Stimulated activated CD8-positive, alpha-beta memory T cell treated with anti-CD3 and anti-CD28 coated beads, Interleukin-4, amount 100 ng/mL, for 1 hour (primary cell): ENCODE measurements at places on chromosomes 6 and 20.

DNA sequence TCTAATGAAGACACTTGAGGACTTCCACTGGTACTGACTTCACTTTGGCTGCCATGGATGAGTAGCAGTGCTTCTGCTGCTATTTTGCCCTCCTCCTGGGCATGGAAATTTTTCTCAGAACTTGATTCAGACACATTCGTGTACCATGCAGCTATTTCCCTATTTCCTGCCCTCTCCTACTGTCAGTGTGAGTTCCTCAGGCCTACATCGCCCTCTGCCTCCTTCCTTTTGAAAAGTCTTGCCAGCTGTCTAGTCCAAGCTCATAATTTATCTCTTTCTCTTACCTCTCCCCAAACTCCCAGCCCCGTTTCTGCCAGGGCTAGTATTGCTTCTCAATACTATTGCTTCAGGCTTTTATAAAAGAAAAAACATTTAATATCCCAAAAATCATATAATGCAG is 470.2 kb downstream of the ADGRB3 start:
- no peak for DNase-seq

DNA sequence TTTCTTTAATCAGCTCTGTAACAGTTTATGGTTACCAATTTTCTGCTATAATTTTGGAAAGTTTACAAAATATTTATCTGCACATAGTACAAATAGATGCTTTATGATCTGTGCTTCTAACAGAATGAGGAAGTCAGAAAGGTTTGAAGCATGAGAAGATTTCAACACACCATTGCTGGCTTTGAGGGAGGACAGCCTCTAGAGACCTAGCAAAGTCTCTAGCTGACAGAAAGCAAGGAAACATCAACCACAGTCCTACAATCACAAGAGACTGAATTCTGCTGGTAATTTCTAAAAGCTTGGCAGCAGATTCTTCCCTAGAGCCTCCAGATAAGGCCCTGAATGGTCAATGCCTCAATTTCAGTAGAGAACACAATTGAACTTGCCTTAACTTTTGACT is 750.8 kb upstream of the SLC35B3 start:
- no peak for DNase-seq

- DNase-seq = no peak
Measured at GRCh38 chr6:4302524-4302923, 167.1 kb upstream of the ECI2 start.

GRCh38 chr6:45591306-45591705 is 213.6 kb upstream of the SUPT3H start:
- no peak for DNase-seq

- DNase-seq = no peak
Measured at GRCh38 chr6:163383912-163384311, 30.6 kb upstream of the QKI start.

DNA sequence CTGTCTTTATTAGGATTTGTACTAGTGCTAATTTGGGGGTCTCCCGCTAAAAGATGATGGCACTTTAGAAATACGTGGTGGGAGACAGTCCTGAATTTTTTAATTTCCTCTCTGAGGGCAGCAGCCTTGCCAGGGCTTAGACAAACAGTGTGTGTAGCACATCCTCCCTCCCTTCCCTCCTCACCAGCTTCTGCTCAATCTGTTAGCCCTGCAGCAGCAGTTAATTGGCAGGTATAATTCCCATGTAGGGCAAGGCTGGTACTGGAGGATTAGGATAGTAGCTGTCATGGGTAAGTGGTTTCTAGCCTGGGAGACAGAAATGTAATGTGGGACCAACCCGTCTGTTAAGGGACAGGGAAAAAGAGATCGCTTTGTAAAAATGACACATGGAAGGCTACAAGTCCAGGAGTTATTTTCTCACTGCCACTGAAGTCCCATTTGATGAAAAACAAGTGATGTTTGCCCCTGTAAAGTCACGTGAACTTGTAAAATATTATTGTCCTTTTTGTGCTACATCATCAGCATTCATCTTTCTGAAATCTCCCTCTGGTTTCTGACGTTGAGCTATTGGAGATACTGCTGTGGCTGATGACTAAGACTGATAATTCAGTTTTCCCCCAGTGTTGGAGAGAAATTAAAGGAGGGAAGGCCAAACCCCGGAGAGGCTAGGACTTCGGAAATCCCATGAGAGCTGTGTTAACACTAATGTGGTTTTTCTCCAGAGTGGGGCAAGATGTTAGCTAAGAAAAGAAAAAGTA is 40.6 kb downstream of the CTNNBL1 start:
- DNase-seq = no peak

- DNase-seq = no peak
Measured at GRCh38 chr6:130381012-130381411, 15.2 kb downstream of the TMEM200A start.

DNA sequence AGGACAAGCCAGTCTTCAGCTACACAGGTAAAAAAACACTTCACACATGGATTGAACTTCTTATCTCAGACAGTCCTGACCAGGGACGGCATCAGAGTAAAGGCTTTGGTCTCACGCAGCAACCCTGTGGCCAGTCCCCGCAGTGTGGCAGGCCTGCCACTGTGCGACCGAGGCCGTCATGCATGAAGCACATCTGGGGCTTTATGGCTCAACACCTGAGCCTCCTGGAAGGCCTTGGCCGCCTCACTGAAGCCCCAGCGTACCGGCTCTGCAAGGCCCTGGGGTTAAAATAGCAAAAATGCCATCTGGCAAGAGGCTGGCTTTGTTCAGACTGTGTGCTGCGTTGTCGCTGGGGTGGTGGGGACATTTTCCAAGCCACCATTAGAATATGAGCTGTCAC is 32.8 kb downstream of the TBC1D7 start:
- DNase-seq = no peak

DNA sequence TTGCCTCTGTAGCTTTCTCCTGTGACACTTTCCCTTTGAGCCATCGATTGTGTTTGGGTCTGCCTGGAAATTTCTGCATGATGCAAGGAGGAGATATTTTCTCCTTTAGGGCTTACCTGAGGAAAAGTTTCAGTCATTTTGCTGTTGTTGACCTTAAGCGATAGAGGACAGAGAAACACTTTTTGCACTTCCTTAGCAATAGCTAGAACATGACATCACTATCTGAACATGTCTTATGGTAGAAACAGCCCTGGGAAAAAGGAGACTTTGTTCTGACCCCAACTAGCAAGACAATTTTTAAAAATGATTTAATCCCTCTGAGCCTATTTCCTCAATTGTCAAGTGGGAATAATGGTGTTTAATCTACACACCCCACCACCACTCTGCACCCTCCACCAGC is 9.7 kb upstream of the FILIP1 start:
- DNase-seq = no peak

- no peak for DNase-seq
Measured at GRCh38 chr6:34575326-34575725, 19.2 kb upstream of the SPDEF start.

DNA sequence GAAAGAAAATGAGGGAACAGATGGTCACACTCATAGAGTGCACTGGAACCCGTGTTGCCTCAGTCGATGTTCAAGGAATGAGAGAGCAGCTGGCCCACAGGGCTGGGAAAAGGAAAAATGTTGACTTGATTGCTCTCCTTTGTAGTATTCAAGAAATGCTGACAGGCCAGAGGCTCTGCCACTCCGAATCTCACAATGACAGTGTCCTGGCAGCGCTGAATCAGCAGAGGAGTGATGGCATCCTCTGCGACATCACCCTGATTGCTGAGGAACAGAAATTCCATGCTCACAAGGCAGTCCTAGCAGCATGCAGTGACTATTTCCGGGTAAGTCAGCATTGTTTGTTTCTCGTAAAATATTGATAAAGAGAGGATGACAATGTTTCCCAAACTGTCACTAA is 51.3 kb downstream of the KLHL32 start:
- no peak for DNase-seq

- no peak for DNase-seq
Measured at GRCh38 chr6:120924214-120924613, 410.1 kb downstream of the TBC1D32 start.

GRCh38 chr20:10637563-10637962 is 36.2 kb downstream of the JAG1 start:
- no peak for DNase-seq

DNA sequence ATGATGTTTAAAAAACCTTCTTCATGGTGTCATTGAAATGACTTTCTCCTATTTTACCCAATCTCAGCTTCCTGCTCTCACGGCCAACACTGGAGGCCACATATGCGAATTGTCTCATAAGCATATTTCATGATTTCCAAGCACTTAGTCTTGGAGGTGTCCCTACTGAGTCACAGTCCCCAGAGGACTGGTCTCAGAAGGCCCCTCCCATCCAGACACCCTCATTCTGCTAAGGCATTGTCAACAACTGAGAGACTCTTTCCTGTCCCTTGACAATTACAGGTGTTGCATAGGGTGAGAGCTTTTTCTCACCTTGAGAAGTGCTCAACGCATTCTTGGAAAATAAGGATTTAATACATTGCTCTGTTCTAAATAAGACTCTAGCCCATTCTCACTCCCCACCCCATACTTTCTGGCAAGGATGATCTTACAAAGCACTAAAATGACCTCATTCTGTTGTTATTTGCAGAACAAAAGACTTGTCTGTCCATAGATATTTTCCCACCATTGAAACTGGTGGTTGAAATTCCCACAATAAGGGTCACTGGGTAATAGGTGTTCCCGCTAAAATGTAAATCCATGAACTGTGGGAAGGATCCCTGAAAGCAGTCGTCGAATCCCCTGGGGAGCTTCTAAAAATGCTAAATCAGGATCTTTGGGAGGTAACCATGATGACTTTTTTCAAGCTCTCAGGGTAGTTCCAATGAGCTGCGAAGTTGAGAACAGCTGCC is 32.3 kb upstream of the SLC22A23 start:
- DNase-seq = no peak

DNA sequence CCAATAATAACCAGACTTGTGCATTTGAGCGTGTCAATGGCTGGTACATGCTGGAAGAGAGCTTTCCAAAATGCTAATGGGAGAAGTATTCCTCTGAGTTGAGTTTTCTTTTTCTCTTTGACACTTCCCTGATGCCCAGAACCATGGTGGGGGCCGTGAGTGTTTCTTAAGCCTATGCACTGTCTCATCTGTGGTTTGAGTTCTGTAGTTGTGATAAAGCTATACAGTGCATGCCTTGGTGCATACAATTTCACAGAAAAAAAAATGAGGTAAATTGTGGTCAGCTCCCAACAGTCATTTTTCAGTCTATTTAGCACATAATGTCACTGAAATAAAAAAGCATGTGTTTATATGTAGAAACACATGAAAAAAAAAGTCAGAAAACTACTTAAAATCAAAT is 204.8 kb downstream of the HDGFL1 start:
- no peak for DNase-seq

GRCh38 chr6:130598021-130598989 is 228.9 kb upstream of the SMLR1 start:
- DNase-seq = no peak

- DNase-seq = no peak
Measured at GRCh38 chr6:85449388-85449817, 480 bp upstream of the NT5E start.

DNA sequence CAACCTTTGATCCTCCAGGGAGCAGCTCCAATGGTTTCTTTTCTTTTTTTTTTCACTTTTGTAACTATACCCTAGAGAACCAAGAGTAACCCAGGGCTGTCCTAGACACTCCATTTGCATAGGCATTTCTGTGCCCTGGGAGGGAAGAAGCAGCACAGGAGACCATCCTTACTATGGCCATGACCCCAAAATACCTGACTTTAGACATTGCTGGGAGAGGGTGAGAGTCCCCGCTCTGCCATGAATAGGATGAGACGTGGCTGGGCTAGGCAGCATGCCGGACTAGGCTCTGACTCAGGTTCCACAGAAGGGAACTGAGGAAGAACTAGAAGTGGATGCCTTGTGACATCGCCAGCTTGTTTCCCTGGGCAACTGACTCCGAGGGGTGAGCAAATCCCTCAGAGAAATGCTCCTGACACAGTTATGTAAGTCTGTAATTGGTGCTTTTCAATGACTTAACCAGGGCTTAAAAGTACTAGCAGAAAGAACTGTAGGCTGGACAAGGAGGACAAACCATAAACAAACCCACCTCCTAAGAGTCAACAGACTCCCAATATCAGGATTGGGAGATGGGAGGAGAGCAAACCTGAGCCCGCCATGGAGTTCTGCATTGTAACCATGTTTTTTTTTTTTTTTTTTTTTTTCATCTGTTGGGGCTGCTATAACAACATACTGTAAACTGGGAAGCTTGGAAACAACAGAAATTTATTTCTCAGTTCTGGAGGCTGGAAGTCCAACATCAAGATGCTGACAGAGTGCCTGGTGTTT is 910 bp upstream of the ADTRP start:
- DNase-seq = no peak

- no peak for DNase-seq
Measured at GRCh38 chr20:6401893-6402557, 279.2 kb upstream of the FERMT1 start.

GRCh38 chr20:3067139-3068014 is 4.0 kb upstream of the OXT start:
- DNase-seq = no peak

GRCh38 chr6:129596522-129596921 is 113.5 kb downstream of the ARHGAP18 start:
- no peak for DNase-seq

DNA sequence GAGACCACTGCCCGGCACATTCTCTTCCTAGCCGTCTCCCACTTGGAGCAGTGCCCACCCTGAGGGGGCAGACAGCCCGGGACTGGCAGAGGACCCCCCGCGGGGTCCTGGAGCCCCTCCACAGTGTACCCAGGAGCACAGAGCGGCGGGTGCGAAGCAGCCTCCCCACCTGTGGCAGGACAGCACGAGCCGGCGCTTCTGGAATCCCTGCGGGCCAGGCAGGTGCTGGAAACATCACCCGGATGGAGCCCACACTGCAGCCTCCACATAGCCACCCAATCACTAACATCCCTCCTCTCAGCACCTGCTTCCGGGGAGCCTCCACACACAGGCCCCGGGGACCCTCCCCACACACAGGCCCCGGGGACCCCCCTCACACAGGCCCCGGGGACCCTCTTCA is 18.7 kb downstream of the GATA5 start:
- DNase-seq = no peak

GRCh38 chr6:10415617-10416480 is 975 bp upstream of the TFAP2A start:
- DNase-seq = no peak

DNA sequence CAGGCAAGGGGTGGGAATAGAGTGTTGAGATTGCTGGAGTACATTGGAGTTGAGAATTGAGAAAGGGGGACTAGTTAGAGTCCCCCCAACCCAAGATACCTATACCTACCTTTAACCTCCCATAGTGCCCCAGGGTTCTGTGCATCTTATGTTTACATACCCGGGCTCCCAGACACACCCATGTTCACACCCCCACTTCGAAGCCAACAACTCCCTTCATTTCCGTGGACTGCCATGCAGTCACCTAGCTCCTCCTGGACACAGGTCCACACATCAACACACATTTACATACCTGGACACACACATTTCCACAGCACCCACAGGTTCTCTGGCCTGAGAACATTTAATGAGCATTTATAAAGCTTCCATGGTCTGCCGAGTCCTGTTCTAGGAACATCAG is 5.1 kb downstream of the TMEM63B start:
- no peak for DNase-seq

DNA sequence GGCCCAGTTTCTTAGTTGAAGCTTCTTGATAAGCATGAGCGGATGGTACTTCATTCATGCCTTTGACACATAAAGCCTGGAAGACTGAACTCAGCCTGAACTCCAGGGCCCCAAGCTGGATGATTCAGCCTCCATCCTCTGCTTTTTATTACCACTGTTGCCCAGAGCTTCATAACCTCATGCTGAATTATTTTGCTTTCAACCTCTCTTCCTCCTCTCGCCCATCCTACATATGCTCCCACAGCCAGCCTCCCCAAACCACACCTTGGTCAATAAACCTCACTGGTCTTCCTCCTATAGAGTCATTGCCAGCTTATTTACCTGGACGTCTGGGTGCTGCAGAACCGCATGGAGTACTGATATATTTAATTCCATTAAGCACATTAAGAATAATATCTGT is 59.4 kb downstream of the SLC35B3 start:
- no peak for DNase-seq
